ENCODE measurements at places on chromosomes 1 and 21.

DNA sequence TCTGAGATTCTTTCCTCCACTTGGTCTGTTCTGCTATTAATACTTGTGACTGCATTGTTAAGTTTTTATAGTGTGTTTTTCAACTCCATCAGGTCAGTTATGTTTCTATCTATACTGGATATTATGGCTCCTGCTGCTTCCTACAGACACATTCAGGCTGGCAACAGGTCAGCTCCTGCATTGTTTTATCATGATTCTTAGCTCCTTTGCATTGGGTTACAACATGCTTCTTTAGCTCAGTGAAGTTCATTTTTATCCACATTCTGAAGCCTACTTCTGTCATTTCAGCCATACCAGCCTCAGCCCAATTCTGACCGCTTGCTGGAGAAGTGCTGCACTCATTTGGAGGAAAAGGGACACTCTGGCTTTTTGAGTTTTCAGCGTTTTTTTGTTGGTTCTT is 37.3 kb upstream of the F3 start:
- no peak for DNase-seq

- DNase-seq = no peak
Observed at GRCh38 chr1:125119024-125119441, 3934.3 kb downstream of the SRGAP2C start.

GRCh38 chr1:154155251-154155650 is 378 bp upstream of the NUP210L start:
- no peak for DNase-seq

GRCh38 chr1:203284411-203285123 is 20.8 kb upstream of the BTG2 start:
- no peak for DNase-seq

- DNase-seq = no peak
Observed at GRCh38 chr1:55285834-55286233, 70.7 kb upstream of the USP24 start.

GRCh38 chr1:23575226-23575810 is 16.0 kb upstream of the ID3 start:
- DNase-seq = no peak

GRCh38 chr1:188706742-188707141 is 1770.9 kb downstream of the BRINP3 start:
- no peak for DNase-seq

GRCh38 chr21:42819861-42820615 is 59.3 kb downstream of the WDR4 start:
- no peak for DNase-seq

DNA sequence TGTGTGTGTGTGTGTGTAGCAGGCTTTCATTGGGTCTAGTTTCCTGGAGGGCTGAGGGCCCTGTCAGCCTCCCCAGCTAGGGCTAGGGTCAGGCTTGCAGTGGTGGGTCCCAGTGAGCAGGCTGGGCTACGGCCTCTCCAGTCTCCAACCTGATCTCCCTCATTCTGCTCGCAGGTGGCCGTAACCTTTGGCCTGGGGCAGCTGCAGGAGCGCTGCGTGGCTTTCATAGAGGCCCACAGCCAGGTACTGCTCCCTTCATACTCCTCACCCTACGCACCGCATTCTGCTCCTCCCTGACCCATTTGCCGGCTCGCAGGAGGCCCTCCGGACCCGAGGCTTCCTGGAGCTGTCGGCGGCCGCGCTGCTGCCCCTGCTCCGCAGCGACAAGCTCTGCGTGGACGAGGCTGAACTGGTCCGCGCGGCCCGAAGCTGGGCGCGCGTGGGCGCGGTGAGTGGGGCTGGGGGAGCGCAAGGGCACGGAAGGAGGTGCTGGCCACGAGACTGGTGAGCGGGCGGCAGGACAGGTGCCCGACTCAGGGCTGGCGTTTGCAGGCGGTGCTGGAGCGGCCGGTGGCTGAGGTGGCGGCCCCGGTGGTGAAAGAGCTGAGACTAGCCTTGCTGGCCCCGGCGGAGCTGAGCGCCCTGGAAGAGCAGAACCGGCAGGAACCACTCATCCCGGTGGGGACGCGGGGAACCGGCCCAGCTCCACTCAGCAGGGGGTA is 4.7 kb downstream of the BTBD19 start:
- DNase-seq = no peak

DNA sequence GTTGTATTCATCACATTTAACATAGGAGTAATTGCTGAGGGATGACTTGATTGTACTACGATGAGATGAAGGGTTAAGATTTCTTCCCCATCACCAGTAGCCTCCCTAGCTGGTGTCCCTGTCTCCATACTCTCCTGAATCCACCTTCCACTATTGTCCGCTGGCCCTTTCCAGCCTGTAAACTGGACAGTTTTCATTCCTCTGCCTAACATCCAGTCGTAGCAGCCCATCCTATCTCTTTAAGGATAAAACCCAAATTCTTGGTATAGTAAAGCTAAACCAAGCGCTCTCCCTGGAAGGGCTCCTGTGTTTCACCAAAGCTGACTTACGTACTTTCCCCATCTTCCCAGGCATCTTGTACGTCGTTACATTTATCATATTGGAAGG is 670 bp downstream of the COX20 start:
- no peak for DNase-seq

- DNase-seq = no peak
Observed at GRCh38 chr1:180773210-180773865, 139.4 kb upstream of the KIAA1614 start.

GRCh38 chr1:115430441-115431158 is 92.6 kb upstream of the NGF start:
- no peak for DNase-seq

GRCh38 chr1:226738421-226738994 is 574 bp downstream of the ITPKB start:
- peak; percentile 32 for DNase-seq

GRCh38 chr1:77287535-77287934 is 5.7 kb downstream of the AK5 start:
- DNase-seq = no peak

- no peak for DNase-seq
Observed at GRCh38 chr1:224067621-224068457, 46.1 kb upstream of the FBXO28 start.
